Non-pigmented ciliary epithelial cell (primary cell): ENCODE measurements at places on chromosomes 12 and 14.

- no peak for DNase-seq
Observed at GRCh38 chr14:103625356-103626095, 3.5 kb upstream of the KLC1 start.

GRCh38 chr12:96658075-96658474 lies 168.7 kb downstream of the CFAP54 start:
- DNase-seq = no peak

GRCh38 chr14:21037156-21037555 lies 2.5 kb upstream of the RNASE13 start:
- DNase-seq = no peak

DNA sequence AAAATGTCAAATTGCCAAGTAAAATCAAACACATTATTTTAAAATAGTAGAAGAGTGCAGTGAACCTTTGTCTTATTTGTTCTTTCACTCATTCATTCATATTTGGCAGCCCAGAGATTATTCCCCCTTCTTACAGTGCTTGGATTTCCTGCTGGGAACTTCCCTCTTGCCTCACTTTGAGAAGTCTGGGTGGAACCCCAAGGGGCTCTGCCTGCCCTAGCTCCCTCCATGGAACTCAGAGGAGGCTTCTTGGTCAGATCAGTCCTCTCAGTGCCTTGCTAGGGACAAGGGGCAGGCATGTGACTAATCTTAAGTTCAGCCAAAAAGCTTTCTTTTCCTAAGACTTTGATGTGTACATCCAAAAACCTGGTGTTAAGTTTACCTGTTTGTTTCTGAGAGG lies 84.7 kb upstream of the OVCH1 start:
- no peak for DNase-seq

- peak; percentile 94 for DNase-seq
Observed at GRCh38 chr14:61564618-61565091, 130.7 kb upstream of the HIF1A start.
